ENCODE measurements at places on chromosomes 4 and X.

GRCh38 chrX:15146515-15146914 lies 123.4 kb downstream of the ASB9 start:
- no peak for DNase-seq

- no peak for DNase-seq
Measured at GRCh38 chr4:38489924-38490639, 173.9 kb upstream of the KLF3 start.

DNA sequence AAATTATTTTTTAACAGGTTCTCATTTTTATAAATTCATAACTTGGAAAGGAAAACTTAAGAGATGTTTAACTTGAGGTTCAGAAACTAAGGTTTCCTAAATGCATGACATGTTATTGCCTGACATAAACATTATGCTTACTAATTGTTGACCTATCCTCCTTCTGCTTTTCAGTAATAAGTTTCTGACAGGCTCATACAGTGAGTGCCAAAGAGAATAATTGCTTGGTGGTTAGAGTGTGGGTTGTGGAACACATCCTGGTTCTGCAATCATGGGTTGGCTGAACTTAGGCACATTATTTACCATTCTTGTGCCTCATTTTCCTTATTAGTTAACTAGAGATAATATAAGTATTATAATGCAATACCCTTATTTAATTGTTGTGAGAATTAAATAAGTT lies 56.5 kb downstream of the BMPR1B start:
- DNase-seq = no peak

DNA sequence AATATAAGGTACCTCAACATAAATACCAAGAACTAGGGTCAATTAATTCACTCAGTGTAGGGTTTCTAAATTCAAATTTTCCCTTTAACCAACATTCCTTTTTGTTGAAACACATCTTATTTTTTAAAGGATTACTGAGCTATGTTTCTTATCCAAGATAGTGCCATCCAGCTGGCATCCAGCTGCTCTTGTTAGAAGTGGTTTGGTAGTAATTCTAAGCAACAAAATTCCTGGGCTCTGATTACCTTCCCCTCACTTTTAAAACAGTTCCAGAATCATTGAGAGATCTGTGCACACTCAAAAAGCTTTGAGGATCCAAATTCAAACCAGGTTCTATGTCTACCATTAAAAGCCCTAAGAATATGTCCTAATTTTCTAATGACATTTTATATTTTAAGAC lies 583.7 kb downstream of the TRIML1 start:
- DNase-seq = no peak

- DNase-seq = no peak
Measured at GRCh38 chr4:105148776-105149175, 2.1 kb downstream of the TET2 start.

DNA sequence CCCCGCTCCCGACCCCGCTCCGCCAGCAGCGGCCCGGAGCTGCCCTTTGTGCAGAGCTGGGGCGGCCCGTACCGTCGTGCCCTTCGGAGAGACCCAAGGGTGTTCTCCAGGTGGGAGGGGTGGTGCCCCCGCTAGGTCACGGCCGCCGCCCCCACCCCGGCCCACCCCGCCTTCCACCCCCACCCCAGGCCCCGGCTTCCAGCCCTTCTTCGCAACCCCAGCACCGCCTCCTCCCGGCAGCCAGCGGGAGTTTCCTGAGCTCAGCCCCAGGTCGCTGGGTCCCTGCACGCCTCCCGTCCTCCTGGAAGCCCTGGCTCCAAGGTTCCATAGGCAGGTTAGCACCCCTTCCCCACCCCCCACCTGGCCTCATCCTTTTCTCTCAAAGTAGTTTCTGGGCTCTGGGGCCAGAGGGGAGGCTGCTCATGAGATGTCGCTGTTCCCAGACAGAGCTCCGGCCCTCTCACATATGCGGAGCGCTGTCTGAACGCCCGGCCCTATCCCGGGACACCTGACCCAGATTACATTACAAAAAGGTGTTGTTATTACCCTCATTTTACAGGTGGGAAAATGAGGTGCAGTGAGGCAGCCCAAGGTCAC lies 25.2 kb upstream of the FGFR3 start:
- no peak for DNase-seq

GRCh38 chr4:18034099-18034498 lies 12.5 kb upstream of the LCORL start:
- no peak for DNase-seq

- DNase-seq = no peak
Measured at GRCh38 chrX:35016051-35016450, 73.5 kb downstream of the FAM47B start.

DNA sequence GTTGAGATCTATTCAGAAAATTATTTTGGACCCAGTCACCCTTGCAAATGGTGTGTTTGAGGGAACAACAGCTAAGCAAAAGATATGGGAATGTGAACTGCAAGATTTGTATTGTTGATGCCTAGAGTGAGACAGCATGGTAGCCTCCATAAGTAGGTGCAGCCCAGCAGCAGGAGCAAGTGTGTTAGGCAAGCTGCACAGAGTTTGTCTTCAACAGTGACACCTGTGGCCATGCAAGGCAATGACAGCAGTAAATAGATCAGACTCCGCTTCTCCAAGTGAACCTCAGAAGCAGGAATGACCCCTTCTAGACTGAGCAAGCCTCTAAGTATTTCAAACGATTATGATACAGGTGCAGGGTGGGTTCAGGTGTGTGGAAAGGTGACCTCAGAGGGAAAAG lies 133.4 kb upstream of the MSX1 start:
- DNase-seq = no peak

DNA sequence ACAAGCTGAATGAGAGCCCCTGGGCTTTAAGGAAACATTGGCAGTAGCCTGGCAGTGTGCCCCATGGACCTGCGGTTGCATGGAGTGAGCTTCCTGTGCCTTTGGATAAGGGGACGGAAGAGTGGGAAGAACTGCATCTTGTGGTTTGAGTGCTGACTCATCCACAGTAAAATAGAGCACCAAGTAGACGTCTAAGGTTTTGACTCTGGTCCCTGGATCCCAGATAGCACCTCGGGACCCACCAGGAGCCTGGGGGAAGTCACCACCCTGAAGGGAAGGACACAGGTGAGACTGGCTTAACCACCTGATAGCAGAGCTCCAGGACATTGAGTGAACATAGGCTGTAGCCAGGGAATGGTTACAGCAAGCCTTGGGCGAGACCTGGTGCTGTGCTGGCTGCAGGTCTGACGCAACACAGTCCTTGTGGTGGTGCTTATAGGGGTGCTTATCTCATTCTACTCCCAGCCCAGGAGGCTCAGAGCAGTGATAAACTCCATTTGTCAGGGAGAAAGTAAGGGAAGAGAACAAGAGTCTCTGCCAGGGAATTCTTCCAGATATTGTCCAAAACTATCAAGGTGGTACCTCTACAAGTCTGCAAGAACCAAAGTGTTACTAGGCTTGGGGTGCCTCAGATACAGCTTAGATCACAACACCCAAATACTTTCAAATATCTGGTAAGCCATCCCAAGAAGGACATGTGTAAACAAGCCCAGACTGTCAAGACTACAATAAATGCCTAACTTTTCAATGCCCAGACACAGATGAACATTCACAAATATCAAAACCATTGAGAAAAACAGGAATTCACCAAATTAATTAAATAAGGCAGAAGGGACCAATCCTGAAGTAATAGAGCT lies 123.6 kb upstream of the TET2 start:
- DNase-seq = no peak

DNA sequence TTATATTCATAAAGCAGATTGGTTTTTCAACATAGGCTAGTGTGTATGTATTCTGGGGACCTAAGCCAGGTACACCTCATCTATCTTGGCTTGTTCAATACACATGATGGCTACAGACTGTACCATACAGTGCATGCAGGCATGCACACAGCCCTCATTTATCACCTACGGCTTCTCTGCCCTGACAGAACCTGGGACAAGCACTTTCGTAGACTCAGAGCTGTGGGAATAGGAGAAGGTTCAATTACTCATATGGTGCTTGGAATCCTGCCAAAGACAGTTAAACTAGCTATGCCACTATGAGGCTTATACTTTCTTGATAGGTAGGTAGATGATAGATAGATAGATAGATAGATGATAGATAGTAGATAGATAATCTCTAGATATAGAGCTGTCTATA lies 457.2 kb downstream of the GALNTL6 start:
- no peak for DNase-seq

DNA sequence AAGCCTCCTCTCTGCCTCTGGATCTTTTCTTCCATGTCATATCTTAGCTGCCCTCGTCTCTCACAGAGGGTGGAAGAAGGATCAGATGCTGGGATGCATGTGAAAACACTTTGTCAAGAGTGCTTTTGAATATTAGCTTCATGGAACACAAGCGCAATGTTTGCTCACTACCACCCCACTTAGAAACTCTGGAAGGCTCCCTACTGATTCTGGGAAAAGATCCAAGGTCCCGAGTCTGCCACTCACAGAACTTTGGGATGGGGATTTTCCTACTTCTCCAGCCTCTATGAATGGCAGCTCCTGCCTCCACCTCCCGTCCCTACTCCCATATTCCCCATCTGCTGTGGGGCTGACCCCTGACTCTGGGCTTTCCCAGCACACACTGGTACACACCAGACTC lies 40.2 kb upstream of the CRMP1 start:
- no peak for DNase-seq

DNA sequence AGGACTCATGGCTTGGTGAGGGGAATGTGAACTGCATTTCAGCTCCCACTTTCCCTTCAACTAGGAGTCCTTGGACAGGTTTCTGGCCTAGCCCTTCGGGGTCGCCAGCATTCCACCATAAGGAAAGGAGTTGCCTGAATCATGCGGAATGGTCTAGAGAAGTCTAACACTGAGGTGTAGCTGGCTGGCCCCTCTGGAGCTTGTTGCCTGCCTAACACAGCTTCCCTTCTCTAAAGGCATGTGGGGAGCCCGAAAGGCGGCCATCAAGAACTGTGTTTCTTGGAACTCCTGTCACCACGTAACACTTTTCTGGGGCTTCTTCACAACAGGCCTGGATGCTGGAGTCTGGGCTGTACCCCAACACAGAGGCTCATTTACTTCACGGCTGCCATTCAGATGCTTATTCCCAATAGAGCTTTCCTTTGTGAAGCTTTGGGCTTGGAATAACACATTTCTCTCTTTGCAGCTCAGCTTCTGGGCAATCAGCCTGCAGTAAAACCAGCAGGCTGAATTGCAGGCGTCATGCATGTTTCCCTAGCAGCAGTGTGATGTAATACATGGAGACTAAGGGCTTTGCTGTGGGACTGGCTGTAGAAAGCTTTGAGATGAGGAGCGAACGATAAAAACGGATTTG lies 5.4 kb downstream of the GABRQ start:
- no peak for DNase-seq

DNA sequence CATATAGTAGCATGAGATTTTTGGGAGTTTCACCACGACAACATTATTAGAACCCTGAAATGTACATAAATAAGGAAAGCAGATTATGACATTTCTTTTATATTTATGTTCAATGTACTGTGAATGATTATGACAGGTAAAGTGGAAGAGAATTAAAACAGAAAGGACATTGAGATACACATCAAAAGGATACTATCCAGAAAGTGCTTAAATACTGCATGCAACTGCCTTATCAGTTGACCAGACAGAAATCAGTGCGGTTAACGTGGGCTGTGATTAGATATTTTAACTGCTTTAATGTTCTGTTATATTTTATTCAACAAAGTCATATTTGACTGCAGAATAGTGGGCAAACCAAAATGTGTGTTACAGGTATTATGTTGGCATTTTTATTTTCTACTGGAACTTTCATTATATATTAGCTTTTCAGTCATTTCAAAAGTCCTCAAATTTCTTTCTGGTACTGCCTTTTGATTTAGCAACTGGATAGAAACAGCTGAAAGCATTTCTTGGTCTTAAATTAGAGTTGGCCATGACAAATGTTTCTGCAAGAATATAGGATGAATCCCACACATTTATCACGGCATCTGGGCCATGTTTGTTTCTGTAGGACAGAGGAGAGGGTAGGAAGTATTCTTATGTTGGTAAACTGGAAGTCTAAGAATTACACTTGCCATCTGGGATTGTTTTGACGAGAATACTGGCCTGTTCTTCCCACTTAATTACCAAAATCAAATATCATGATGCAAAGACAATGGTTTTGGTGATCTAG lies 255.2 kb downstream of the SLC39A8 start:
- DNase-seq = no peak

- DNase-seq = no peak
Measured at GRCh38 chr4:22991576-22991975, 298.8 kb downstream of the GBA3 start.

DNA sequence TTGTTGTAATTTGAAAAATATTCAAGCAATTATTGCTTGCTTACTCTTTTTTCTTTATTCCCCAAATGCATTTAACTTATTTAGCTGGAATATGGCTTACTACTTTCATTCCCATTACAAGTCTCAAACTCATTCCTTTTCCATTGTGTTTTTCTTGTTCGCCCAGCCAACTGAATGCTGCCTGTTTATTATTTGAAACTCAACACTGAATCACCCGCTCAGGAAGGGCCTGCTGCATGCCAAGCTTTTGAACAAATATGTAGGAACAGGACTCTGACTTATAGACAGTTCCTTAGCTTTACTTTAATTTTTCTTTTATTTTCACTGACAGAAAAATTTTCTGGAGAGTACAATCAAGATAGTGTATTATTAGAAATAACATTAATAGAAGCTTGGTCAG lies 12.9 kb downstream of the PCDH18 start:
- no peak for DNase-seq
